ENCODE measurements at places on chromosomes 7 and 10.

DNA sequence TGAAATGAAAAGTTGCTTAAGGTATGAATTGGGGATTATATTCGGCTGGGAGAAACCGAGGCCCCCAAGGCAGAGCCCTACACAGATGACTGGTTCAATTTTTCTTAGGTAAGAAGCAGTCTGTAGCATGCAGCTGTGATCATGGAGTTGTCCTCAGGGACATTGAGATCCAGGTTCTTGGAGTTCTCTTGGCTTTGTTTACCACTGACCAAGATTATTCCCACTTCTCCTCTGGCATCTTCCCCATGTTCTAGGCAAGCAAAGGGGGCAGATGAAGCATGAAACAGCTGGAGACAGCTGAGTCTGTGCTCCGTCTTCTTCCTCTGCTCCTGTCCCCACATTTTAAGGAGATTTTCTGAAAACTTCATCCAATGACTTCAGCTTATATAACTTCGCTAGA, 129.5 kb upstream of the BMPER start:
- no peak for DNase-seq

GRCh38 chr10:82801289-82801688, 926.3 kb downstream of the NRG3 start:
- DNase-seq, result no peak

DNA sequence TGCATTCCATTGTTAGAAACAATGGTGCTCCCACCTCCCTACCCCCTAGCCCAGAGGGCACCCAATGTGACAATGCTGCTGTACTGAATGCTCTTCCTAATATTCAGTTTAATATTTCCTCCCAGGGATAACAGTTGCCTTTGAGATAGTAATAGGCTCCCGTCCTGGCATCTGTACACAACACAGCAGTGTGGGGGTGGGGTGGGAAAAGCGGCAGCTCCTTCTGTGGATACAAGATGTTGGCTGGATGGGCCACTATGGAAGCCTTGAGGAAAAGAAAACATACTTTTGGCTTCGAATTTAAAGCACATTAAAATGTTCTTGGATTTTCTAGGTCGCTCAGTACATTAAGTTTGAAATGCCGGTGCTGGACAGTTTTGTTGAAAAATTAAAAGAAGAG, 9.2 kb upstream of the ZNF22 start:
- no peak for DNase-seq

GRCh38 chr7:128120976-128121490, 89.8 kb upstream of the LRRC4 start:
- DNase-seq, result no peak

- no peak for DNase-seq
Observed at GRCh38 chr10:5960070-5960972, 17.0 kb downstream of the IL15RA start.

GRCh38 chr7:4024133-4024532, 658.0 kb upstream of the FOXK1 start:
- DNase-seq, result no peak

GRCh38 chr10:49613165-49613881, 514 bp upstream of the CHAT start:
- DNase-seq, result no peak

GRCh38 chr7:154096-154799, 38.1 kb upstream of the FAM20C start:
- DNase-seq, result no peak

- no peak for DNase-seq
Observed at GRCh38 chr10:88066319-88066718, 202.9 kb downstream of the PTEN start.

GRCh38 chr7:744854-745430, 17.9 kb upstream of the PRKAR1B start:
- no peak for DNase-seq

GRCh38 chr7:15831606-15832005, 145.1 kb upstream of the MEOX2 start:
- no peak for DNase-seq

DNA sequence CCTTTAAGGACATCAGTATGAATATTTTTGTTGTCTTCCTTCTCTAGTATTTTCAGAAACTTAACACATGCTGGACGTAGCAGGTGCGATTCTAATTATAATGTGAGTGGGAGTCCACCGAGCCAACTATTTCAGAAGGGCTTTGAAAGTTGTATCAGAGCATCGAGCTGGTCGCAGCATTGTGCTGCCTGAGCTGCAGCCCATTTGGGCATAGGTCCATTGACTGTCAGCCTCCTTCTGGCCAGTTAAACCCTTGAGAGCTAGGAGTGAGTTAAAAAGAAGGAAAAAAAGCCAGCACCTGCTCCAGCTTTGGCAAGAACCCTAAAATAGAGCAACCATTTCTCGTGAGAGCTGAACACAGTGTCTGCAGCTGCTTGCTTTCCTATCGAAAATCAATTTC, 47.8 kb downstream of the SLC35G1 start:
- no peak for DNase-seq

- DNase-seq, result no peak
Observed at GRCh38 chr10:86690657-86691084, 22.4 kb downstream of the LDB3 start.

DNA sequence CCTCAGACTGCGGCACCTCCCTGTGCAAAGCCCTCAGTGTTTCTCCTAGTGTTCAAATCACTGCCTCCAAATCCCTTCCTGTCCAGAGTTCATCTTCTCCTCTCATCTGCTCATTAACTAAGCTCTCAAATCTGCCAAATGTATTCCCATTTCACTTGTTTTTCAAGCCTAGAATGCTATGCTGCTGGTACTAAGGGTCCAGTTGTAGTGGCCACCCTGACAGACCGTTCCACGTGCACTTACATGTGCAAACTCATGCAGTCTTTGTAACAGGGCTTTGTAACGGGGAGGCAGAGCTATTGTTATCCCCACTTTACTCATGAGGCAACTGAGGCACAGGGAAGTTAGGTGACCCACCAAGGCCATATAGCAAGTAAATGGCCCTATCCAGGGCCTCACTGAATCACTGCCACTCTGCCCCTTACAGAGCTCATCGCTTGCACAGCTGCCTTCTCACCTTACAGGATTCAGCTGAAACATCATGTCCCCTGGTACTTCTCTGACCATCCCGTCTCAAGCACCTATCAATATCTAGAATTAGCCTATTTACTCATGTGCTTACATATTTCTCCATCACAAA, 153.0 kb upstream of the PDE1C start:
- DNase-seq, result no peak

DNA sequence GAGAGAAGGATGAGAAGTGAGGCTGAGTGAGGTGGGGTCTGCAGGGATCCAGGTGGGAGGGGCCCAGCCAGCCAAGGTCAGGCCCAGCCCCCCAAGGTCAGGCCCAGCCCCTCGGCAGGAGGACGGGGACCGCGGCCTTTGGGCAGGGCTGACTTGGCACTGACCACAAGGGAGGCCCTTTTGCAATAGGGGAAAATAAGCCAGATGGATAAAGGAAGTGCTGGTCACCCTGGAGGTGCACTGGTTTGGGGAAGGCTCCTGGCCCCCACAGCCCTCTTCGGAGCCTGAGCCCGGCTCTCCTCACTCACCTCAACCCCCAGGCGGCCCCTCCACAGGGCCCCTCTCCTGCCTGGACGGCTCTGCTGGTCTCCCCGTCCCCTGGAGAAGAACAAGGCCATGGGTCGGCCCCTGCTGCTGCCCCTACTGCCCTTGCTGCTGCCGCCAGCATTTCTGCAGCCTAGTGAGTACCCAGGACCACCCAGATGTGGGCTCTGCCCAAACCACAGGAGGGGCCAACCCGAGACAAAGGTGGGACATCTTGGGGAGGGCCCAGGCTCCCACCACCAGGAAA, at the start of gene PILRA:
TSS of gene PILRA (plus strand) at position 227 of the 571 bp plus-strand sequence. CDS start at position 397, 170 bp downstream.
- no peak for DNase-seq

- no peak for DNase-seq
Observed at GRCh38 chr7:55326945-55327626, 38.1 kb upstream of the LANCL2 start.

DNA sequence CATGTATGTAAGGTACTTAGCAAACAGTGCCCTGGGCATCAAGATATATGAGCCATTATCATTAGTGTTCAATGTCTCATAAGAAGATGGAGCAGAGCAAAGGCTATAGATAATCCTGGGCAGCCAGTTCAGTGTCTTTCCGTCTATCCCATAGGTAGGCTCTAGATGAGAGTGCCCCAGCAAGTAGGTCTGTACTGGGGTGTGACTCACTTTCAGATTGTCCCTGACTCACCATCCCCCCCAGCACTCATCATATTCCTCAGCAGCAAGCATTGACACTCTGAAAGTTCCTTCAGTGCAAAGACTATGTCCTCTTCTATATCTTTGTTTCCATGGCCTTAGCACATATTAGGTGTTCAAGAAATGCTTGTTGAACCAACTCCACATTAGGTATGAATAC, 20.0 kb upstream of the FAM204A start:
- no peak for DNase-seq

DNA sequence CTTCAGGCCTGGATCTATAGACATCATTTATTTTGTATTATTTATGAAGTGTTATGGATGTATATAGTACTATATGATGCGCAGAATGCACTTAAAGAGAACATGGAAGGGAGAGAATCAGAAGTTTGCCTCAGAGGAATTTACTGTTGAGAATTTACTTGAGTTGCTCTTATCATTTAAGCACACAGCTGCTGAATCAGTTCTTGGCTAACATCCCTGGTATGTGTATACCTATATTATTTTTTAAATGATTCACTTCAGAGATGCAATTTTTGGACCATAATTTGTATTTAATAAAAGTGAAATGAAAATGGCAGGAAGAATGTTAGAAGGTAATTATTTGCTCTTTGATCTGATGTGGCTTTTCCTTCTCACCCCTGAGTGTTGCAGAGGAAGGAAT, 191.6 kb downstream of the BICC1 start:
- DNase-seq, result no peak

GRCh38 chr7:80459776-80460510, 51.9 kb downstream of the GNAT3 start:
- no peak for DNase-seq

DNA sequence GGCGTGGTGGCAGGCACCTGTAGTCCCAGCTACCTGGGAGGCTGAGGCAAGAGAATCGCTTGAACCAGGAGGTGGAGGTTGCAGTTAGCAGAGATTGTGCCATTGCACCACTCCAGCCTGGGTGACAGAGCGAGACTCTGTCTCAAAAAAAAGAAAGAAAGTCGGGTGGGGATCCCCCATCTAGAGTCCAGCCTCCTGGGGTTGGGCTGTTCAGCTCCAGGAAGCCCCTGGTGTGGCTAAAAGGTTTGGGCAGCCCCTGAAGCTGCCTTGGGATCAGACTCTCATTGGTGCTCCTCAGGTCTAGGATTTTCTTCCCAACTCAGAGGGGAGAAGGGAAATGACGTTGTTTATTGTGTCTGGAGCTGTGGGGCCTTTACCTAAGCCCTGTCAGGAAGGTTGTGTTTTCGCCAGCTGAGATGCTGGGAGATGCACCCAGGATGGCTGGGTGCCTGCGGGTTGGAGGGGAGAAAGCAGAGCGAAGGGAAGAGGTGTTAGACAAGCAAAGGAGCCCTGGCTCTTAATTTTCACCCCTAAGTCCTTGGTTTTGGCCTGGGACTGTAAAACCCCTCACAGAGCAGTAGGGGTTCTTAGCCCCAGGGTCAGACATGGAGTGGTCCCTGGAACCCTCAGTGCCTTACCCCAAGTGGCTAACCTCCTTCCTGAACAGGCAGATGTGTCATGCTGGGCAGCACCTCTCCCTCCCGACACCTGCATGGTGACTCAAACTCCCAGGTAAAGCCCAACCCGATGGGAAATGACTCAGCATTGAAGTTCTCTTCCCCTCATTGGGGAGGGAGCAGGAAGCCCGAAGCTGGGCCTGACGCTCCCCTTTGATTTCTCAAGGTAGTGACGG, 21.1 kb downstream of the PLAU start:
- DNase-seq, result no peak

DNA sequence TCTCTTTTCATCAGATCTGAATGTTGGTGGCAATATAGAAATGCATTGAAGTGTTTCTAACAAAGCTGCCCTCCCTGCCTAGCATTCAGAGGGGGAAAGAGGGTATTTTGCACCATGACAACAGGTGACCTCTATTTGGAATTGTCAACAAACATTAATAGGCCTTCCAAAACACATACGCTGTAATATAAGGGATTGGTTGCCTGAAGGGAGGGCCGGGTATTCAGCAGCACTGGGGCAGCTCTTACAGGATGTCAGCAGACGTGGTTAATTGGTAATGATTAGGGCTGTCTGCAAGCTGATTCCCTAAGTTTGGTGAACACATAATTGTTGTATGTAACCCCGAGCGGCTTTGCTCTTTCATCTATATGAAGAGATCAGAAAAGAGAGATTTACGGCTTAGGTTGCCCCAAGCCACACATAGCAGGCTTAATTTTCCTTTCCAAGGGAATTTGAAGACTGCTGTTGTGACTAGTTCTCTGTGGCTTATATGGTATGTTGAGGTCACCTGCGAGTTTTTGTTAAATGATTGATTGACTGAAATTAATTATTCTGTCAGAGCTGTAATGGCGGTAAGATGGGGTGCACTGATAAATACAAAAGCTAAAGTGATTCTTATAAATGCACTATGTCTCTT, 759.3 kb downstream of the LRMDA start:
- DNase-seq, result no peak

- DNase-seq, result no peak
Observed at GRCh38 chr7:25091779-25092178, 33.3 kb downstream of the CYCS start.

DNA sequence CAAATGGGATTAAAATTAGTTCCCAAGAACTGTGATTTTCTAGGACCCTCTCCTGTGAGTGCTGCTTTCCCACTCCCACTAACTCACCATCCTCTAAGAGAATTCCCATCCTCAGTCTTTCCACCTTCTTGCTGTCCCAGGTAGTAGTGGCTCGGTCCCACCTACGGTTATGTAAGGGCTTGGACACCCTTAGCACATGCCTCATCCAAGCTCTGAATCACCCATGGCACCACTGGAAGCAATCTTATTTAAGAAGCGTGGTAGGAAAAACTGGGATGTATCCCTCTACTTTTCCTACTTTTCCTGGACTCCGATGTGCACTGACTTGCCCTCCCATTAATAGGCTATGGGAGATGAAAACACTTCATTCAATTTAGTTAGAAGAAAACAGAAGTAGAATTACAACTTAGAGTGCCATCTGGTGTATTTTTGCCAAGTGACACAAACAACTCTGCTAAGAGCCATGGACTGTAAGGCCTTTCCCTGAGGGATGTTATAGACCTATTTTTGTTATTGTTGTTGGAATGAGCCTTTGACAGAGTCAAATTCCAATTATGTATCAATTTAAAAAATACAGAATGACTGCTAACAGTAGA, 13.7 kb upstream of the ANKRD22 start:
- no peak for DNase-seq

Data from SHP77 (cell line).